ENCODE measurements at places on chromosomes 7 and 10.

DNA sequence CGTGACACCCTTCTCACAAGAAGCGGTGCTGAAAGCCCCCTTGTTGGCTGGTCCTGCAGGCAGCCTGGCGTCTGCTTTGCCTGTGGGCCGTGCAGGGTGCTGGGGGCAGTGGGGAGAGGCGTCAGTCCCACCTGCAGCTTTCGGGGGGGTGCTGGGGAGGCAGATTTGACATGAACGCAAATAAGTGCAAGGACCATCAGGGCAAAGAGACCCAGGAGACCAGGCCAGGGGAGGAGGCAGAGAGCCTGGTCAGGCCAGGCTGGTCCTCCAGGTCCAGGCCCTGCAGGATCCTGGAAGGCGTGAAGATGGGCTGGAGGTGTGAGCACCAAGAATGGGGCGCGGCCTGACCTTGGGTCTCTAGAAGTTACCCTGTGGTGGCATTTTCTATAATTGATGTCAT is 81.6 kb downstream of the MGMT start:
- DNase-seq: no peak

GRCh38 chr7:130140551-130141160 is 64.5 kb downstream of the TMEM209 start:
- no peak for DNase-seq

- peak; percentile 23 for DNase-seq
Measured at GRCh38 chr7:137992550-137993394, 9.1 kb downstream of the CREB3L2 start.

GRCh38 chr10:110903280-110904278 is 15.4 kb downstream of the BBIP1 start:
- DNase-seq: no peak

DNA sequence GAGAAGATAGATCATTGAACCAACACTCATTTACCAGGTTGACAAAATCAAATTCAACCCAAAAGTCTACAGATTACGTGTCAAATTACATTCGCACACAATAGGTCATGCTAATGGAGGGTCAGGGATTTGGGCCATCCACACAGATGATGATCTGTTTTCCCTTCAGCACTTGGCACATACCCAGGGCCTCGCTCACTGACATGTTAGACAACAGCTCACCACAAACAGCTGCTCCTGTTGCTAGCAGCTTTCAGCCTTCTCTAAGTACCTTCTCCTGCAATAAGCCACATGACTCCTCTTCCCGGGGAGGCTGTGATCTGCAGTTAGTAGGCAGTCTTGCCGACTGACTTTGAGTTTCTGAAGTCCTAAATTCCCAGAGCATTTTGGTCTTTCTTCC is 18.4 kb downstream of the NKX2-3 start:
- peak; percentile 18 for DNase-seq

DNA sequence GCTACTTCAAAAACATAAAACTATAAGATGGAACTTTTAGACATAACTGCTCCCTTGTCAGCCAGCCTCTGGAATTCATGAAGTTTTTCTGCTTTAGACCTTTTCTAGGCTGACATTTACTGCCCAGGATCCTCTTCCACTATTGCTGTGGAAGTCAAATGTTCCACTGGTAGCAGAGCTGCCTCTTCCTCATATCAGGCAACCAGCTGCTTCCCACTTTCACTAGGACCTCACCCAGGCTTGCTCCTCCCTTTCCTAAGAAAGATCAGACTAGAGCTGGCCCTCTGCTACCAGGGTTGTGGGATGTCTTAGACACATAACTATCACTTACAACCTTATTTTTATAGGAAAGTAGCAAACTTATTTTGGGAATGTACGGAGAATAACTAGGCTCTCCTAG is 121.5 kb downstream of the CTTNBP2 start:
- DNase-seq: no peak

GRCh38 chr10:13882119-13882711 is 295.4 kb downstream of the PRPF18 start:
- peak; percentile 96 for DNase-seq

DNA sequence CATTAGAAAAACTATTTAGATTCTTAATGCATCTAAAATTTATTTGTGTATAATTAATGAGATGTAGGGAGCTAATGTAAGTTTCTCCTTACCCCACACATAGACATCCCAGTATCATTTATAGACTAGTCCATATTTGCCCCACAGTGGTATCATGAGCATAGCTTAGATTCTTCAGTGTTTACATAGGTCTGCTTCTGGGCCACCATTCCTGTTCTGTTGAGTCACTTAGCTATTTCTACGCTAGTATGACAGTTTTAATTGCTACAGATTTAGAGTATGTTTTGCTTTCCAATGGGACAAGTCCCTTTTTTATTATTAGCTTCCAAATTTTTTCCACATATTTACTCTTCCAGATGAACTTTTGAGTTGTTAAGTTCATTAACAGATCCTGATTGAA is 69.4 kb downstream of the MCMBP start:
- DNase-seq: no peak

DNA sequence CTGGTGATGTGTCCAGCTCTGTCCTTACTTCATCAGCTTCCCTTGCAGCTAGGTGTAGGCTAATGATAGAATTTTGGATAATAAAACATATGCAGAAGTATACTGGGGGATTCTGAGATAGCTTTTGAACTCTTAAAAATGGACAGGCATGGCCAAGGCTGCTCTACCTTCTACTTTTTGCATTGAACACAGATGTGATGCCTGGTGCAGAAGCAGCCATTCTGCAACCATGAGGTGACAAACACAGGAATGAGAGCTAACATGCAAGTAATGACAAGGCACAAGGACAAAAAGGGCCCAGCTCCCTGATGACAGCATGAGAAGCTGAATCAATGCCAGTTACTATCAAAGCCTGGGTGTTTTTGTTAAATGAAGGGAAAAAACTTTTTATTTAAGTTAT is 686.5 kb upstream of the AUTS2 start:
- DNase-seq: no peak

DNA sequence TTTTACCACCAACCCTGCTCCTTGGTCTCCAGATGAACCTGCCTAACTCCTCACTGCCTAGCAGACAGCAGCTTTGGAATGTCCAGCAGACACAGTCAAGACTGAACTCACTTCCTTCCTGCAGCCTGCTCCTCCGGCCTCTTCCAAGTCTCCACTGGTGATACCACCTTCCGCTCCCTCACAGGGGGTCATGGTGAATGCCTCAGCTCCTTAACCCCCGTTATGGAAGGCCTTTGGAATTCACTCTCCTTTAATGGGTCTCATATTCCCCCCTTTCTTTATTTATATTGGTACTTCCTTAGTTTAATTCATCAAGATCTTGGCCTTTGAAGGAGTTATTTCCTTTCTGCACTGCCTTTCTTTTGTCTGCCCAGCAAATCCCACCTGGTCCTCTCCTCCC is 44.9 kb upstream of the ZNF32 start:
- DNase-seq: no peak

- no peak for DNase-seq
Measured at GRCh38 chr7:152392254-152392653, 43.5 kb downstream of the KMT2C start.

- DNase-seq: peak; percentile 23
Measured at GRCh38 chr10:75972491-75973276, 541.3 kb downstream of the LRMDA start.

DNA sequence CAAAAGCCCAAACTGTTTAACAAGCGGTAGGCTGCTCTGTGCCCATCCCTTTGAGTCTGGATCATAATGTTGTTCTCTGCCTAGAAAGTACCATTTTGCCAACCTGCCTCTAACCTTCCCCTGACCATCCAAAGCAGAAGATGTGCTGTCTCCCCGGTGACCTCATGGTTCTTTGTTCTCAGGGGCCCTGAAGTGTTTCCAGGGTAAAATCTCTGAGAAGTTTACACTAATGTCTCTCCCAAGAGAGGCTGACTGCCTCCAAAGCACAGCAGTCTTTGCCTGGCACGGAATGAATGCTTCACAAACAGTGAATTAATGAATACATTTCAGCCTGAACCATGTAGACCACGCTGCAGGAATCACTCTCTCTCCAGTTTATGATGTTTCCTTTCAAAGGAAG is 523.8 kb upstream of the CELF2 start:
- no peak for DNase-seq

DNA sequence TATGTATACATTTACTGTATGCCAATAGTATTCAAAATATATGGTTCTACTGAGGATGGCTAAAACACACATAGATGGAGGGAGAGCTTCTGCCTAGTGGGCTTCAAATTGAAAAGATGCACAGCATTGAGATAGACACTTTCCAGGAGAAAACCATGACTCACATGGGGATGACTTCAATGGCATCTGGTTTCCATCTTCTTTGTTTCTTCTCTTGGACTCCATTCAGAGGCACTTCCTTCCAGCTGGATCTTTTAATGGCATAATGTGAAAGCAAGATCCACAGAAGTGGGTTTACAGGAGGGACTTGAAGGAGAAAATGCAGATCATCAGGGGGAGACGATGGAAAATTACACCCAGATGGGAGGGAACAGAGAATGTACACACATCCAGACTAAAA is 84.9 kb downstream of the ZNF365 start:
- no peak for DNase-seq

DNA sequence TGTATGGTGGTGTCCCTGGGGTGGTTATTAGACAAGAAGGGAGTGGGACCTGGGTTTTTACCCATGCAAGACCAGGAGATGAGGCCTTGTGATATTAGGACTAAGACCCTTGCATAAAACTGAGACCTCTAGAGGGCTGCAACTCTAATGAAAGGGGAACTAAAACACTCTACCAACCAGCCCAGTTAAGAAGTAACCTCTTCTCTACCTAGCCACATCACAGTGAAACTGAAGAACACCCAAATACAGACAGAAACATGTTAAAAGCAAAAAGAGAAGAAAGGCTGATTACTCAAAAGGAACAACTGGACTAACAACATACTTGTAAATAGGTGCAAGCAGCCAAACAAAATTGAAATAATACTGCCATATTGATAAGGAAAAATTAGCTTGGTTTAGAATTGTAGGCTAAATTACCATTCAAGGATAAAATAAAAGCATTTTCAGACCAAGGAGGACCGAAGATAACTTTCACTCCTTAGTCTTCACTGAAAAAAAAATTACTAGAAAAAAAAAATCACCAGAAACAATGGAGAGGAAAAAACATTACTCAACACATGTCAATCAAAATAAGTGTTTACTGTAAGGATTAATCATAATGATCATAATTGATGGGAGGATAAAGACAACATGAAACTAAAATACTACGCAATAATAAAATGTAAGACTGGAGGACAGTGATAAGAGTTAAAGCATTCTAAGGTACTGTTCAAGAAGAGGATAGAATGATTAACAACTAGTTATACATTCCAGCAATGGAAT is 27.6 kb downstream of the ERLIN1 start:
- DNase-seq: no peak

DNA sequence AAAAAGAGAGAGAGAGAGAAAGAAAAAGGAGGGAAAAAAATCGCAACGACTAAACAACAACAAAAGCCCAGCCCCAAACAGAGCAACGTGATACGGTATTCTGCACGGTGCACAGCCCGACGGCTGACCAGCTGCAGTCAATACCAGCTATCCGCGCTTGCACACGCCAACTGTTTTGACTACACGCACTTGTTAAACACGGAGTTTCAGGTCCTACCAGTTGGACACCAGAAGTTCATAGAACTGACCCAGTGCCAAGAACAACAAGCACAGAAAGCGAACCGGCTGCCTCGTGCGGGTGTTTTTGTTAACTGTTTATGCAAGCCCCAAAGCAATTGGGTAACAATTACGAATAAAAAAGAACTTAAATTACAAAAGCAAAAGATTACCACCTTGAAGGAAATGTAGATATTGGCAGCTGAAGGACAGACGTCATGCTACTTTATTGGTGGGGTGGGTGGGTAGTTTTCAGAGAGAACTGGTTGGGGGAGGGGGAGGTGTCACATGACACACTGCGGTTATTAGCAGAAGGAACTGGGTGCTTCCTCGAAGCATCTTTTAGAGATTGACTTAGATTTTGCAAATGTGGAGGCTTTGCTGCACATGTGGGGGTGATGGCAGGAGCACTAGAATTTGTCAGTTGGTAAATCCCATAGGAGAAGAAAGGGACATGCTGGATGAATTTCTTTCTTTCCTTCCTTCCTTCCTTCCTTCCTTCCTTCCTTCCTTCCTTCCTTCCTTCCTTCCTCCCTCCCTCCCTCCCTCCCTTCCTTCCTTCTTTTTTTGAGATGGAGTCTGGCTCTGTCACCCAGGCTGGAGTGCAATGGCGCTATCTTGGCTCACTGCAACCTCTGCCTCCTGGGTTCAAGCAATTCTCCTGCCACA is 110.6 kb upstream of the EFCAB10 start:
- DNase-seq: no peak

DNA sequence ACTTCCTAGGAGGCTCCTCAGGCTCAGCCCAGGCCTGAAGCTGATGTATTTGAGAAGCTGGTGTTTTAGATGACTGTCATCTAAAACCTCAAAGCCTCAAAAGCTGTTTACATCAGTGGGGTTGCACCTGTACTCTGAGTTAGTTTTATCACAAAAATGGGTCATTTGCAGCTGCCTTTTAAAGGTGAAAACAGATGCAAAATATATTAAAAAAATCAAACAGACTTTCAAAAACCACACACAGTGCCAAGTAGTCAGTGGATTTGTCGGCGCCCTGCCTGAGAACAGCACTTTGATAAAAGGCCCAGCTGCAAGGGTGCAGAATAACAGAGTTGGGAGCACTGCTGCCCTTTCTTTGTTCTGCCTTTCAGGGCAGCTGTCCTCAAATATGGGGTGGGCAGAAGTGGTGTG is 103.0 kb downstream of the VOPP1 start:
- DNase-seq: no peak

DNA sequence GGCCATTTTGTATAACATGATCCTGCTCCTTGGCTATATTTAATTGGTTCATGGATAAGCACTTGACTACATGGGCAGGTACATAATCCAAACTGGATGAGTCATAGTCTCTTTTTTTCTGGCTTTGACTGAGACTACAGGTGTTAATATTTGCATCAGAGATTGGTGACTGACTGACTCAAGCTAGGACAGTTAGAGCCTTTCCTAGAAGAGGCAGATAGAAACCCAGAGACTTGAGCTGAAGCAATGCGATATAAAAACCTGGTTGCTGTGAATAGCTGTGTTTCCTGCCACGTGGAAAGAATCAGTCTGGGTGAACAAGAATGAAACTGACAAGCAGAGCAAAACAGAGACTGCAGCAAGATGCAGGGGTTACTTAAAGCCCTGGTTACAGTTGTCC is 81.0 kb downstream of the SAMD9 start:
- no peak for DNase-seq

DNA sequence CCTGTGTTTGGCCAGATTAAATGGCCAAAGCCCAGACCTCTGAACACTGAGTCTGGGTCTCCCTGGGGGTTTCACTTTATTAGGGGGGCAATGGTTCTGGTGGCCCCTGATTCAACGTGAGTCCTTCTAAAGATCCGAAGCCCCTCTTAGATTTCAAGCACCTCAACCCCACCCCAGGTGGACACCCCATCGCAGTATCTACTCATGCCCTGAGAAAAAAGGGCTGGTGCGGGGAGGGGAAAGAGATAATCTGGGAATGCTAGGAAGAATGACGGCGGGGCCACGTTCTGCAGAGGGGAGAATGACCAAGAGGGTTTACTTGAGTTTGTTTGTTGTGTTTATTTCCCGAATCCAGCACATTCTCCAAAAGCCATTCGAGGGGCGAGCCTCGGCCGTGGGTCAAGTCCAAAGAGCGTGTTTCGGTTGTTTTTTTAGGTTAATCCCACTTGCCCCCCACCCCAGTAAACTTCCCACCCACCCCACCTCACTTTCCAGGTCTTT is 832 bp downstream of the PDLIM1 start:
- no peak for DNase-seq
